H1 (cell line): ENCODE measurements at places on chromosomes 7 and 10.
A peak's percentile ranks its signal among the peaks of the same experiment; 100 is the strongest.

GRCh38 chr10:125611756-125612155 is 71.2 kb downstream of the TEX36 start:
- no peak for DNase-seq

DNA sequence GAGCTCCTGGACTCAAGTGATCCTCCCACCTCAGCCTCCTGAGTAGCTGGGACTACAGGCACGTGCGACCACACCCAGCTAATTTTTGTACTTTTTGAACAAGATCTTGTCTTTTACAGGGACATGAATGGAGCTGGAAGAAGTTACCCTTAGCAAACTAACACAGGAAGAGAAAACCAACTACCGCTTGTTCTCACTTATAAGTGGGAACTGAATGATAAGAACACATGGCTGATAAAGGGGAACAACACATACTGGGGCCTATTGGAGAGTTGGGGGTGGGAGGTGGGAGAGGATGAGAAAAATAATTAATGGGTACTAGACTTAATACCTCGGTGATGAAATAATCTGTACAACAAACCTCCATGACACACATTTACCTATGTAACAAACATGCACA is 70.9 kb upstream of the INHBA start:
- no peak for DNase-seq

- peak; percentile 54 for DNase-seq
Measured at GRCh38 chr10:127907411-127908105, 655 bp downstream of the PTPRE start.

DNA sequence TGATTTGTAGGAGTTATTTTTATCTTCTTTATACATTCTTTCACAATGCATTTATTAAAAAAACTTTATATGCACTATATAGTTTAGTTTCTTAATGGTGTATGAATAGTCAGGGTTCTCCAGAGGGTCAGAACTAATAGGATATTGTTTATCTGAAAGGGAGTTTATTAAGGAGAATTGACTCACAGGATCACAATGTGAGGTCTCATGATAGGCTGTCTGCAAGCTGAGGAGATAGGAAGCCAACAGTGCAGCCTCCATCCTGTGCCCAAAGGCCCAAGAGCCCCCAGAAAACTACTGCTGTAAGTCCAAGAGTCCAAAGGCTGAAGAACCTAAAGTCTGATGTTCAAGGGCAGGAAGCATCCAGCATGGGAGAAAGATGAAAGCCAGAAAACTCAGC is 192.8 kb upstream of the AHR start:
- DNase-seq = no peak

GRCh38 chr7:16114633-16115032 is 306.7 kb downstream of the CRPPA start:
- no peak for DNase-seq

DNA sequence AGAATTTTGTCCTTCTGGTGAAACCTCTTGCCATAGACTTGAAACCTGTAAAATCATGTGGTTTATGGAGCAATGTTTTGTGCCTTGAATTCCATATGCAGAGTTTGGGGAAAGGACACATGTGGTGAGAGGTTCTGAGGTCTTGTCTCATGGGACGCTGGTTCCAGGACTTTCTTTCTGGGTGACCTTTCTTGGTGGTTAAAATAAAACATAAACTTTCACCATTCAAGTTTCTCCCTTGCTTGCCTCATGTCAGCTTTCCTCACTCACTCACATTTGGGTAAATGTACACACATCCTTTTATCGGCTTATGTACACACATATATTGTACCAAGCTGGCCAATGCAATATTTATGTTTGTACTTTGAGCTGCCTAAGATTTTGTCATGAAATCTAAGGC is 144.9 kb upstream of the CELF2 start:
- DNase-seq = no peak

DNA sequence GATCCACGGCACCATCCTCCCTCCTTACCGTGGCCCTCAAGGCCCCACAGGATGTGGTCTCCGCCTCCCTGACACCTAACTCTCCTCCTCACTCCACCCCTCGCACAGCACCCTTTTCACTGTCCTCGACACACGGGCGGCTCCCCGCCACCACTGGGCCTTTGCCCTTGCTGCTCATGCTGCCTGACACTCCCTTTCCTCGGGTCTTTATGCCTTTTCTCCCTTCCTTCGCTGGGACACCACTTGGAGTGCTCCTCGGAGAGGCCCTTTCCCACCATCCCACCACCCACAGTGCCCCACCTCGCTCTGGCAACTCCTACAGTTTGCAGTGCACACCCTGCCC is 7.9 kb upstream of the INMT start:
- no peak for DNase-seq

DNA sequence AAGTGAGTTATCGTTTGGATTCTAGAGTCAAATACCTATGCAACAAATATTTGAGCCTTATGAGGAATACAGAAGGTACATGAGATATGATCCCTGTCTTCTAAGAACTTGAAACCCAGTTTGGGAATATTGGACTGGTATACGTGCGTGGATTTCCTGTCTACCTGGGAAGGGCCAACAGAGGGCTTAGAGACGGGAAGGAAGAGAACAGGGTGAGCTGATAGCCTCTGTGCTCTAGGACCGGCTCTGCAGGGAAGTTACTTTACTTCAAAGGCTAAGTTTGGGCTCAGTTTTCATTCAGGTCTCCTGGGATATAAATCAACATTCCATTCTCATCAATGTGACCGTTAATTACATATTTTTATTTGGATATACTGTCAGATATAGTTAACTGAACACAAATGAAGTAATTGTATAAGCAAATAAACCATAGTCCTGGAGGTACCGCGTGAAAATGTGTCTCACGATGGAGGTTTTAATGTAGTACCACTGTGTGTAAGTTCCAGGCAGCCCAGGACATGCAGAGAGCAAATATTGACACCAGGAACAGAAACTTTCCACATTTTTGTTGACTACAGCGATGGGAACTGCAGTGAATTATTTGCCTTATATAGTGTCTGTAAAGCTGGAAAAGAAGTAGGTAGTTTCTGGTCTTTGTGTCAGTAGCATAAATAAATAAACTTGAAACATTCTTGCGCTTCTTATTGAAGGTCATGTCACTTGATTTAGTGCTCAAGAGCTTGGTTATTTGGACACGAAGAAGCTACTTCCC is 8.6 kb downstream of the CHST12 start:
- DNase-seq = no peak

DNA sequence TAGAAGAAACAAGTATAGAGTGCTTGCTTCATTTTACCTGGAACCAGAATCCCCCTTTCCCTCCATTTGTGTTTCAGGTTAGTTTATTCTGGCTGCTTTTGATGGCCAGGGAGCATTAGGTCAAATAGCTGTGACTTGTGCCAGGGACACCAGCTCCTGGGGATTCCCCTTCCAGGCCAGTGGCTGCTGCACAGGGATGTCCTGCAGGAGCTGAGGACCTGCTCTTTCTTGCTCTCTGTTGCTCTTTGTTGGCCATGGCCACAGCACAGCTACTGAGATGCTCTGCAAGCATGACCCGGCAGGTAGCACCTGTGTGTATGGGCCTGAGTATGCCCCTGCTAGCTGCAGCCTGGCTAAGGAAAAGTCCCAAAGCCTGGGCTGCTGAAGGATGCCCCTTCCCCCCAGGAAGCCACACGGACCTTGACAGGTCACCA is 208.9 kb downstream of the EBF3 start:
- DNase-seq = no peak

DNA sequence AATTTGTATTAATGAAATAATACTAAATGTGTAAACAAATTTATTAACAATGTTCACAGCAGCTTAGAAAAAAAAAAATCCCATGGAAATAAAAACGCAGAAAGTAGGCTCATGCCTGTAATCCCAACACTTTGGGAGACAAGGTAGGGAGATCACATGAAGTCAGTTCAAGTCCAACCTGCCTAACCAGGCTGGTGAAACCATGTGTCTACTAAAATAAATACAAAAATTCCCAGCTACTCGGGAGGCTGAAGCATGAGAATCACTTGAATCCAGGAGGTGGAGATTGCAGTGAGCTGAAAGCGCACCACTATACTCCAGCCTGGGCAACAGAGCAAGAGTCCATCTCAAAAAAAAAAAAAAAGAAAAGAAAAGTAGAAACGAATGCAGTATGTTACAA is 36.2 kb downstream of the LARP4B start:
- no peak for DNase-seq

GRCh38 chr7:24245362-24245761 is 38.6 kb upstream of the NPY start:
- no peak for DNase-seq
